ENCODE measurements at places on chromosomes 4 and X.
A peak's percentile ranks its signal among the peaks of the same experiment; 100 is the strongest.

GRCh38 chr4:53783208-53783859 is 192.0 kb upstream of the LNX1 start:
- DNase-seq: no peak

- no peak for DNase-seq
Measured at GRCh38 chr4:40972722-40973121, 223.0 kb downstream of the NSUN7 start.

GRCh38 chr4:70538869-70539268 is 20.5 kb downstream of the AMTN start:
- DNase-seq: no peak

- no peak for DNase-seq
Measured at GRCh38 chr4:142435599-142436235, 410.4 kb downstream of the INPP4B start.

DNA sequence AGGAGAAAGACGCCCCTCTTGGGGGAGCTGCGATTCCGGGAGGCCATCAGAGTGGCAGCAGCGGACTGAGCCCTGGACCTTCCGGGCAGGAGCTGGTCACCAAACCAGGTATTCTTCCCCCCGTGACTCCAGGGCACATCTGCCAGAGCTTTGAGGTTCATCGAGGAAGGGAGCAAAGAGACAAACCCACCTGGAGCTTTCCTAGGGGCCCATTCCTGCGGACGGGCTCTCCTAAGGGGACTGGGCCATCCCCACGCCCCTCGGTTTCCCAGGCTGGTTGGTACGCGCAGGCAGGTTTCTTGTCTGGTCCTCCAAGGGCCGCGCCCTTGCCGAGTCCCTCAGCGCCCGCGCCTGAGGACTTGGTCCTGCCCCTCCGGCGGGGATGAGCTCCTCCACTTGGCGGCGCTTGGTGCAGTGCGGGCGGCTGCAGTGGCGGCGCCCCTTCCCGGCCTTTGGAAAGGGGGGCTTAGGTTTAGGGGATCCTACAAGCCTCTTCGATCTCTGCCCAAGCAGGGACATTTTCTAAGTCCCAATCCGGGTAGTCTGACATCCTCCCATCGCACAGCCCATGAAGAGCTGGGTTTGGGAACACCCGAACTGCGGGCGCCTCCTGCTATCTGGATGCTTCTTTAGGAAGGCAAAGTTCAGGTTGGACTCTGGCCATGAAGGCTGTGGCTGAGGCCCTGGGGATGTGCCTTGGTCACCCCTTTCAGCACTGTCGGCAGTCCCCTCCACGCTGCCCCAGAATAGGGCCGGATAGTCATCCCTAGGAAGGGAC is 538 bp downstream of the STBD1 start:
- peak; percentile 29 for DNase-seq

DNA sequence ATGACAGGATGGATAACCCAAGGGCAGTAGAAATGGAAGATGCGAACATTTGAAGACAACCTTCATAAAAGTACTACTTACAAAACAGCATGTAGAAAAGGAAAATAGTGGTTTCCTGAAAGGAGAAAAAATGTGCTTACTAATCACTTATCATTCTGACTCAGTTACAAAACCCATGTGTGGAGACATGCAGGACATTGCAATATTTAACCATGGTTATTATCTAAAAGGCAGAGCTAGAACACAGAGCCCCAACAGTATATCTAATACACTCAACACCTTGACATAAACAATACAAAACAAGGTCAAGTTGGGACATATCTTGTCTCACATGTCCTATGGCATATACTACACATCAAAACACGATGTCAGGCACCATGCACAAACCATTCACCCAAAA is 55.9 kb downstream of the EIF4E start:
- no peak for DNase-seq

- no peak for DNase-seq
Measured at GRCh38 chr4:80228460-80228859, 31.2 kb downstream of the PRDM8 start.
